Neuronal stem cell (in vitro differentiated cells): ENCODE measurements at places on chromosomes 4 and X.

- DNase-seq: no peak
Observed at GRCh38 chr4:118991686-118992085, 103.0 kb downstream of the SYNPO2 start.

GRCh38 chr4:82691431-82691830 is 107.2 kb downstream of the SCD5 start:
- no peak for DNase-seq

GRCh38 chr4:141058591-141059512 is 74.4 kb downstream of the RNF150 start:
- DNase-seq: no peak

- DNase-seq: no peak
Observed at GRCh38 chrX:11757397-11757718, 679 bp upstream of the MSL3 start.

- no peak for DNase-seq
Observed at GRCh38 chr4:141356963-141357335, 136.3 kb downstream of the ZNF330 start.

DNA sequence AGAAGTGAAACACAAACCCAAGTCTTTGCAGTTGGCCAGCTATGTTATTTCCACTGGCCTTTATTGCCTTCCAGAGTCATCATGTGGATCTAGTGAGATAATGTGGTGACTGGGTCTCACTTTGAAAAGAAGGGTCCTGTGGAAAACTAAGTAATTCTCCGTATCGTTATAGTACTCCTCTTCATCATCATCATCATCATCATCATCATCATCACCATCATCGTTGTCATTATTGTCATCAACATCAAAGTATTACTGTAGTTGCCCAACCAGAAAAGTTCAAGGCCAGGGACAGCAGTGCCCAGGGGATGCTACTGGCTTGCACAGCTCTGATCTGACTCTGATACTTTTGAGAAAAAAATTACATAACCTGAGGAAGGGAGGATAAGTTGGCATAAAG is 295.6 kb upstream of the F9 start:
- no peak for DNase-seq

- DNase-seq: no peak
Observed at GRCh38 chr4:86999136-86999643, 64.4 kb downstream of the AFF1 start.

DNA sequence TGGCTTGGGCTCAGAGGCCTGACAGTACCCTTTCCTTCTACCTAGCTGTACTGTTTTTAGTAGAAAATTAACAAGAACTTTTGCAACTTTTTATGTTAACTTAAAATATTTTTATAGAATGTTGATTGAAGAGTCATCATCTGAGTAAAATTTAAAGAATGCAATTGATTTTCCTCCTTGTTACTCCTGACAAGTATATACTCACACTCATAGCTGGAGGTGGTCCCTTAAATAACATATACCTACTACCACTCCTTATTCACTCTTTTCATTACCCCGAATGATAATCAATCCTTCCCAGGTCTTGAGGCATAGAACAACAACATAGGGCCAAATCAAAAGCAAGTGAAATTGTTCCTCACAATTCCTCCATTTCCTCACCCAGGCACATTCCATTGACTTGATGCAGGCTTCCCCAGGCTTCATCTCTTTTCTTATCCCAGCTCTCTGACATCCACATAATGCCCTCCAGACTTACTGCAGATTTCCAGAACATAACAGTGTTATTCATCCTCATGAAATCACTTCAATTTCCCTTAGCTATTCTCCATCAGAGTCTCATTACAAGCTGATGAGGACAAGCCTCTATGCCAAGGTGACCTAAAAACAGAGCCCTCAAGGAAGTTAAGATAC is 73.2 kb upstream of the ANXA10 start:
- DNase-seq: no peak

GRCh38 chrX:133549295-133549933 is 134.1 kb upstream of the GPC4 start:
- DNase-seq: no peak

GRCh38 chr4:153222707-153223426 is 18.6 kb downstream of the TRIM2 start:
- no peak for DNase-seq

DNA sequence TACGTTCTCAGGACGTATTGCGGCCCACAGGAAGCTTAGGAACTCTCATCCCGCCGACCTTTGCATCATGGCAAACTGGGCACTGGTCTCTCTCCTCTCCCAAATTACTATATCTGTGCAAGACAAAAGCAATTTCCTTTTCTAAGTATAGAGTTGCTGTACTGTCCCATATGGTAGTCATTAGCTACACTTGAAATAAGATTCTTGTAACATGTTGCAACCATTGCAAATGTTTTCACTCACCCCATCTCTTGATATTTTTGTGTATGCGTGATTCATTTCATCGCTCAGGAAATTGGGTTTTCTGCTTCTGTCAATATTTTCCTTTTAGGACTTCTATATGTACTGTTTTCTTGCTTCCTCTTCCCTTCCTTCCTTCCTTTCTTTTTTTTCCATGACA is 15.7 kb downstream of the ARMCX6 start:
- DNase-seq: no peak

- no peak for DNase-seq
Observed at GRCh38 chr4:55996646-55997045, 47.9 kb downstream of the CEP135 start.

DNA sequence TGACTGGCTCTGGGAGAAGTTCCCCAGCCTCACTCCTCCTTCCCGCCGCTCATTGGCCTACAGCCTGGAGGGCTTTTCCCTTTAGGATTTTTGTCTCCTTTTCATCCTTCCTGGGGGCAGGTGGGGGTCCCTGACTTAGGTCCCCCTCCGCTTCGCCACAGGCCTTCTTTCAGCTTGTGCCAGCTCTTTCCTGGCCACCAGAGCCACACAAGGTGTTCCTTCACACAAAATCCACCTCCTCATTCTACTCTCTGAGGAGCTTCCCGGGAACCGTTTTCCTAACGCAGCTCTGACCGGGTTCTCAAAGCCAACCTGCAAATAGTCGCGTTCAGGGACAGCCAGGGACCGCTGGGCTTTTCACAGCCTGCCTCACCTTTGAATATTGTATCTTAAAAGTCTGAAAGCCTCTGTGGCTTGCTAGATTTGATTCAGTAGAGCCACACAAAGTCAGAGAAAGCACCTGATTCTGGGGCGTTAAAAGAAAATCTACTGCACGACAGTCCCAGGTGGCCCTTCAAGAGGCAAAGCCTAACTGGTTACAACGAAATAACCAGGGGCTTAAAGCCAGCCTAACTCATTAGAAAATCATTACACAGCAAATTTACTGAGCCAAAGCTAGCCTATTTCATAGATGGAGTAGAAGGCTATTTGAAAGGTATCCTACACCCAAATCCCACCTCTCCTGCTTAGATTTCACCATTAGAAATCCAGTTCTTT is 731 bp upstream of the GPC3 start:
- no peak for DNase-seq

GRCh38 chr4:62199291-62199810 is 999.2 kb downstream of the ADGRL3 start:
- no peak for DNase-seq

DNA sequence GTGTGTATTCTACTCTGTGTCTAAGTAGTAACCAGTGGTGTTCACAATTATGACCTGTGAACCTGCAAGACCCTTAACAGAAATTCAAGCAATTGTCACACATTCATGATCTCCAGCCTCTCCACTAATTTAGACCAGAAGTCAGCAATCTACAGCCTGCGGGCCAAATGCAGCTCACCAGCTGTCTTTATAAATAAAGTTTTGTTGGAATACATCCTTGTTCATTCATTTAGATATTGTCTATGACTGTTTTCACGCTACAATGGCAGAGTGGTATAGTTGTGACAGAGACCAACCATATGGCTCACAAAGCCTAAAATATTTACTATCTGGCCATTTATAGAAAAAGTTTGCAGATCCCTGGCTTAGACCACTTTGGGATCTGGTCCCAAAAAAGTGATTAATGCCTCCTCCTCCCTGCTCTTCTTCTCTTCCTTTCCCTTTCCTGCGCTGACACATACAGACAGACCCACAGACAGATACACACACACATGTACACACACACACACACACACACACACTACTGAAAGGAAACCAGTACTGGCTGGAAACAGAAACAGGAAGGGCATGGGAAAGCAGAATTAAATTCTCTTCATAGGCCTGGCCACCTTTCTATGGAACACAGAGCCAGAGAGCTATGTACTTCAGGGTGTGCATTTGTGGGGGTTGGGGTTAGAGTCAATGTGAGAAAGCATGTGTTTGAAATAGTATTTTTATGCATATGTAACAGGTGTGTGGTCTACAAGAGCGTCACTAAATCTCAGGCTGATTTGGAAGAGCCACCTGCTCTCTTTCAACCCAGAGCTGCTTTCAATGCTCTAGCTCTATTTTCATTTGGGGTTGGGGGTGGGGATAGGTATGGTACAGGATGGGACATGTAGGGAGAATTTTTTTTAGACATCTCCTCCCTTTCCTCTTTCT is 49.7 kb upstream of the TMEM164 start:
- no peak for DNase-seq

- DNase-seq: no peak
Observed at GRCh38 chr4:110107866-110108265, 90.5 kb downstream of the ELOVL6 start.

DNA sequence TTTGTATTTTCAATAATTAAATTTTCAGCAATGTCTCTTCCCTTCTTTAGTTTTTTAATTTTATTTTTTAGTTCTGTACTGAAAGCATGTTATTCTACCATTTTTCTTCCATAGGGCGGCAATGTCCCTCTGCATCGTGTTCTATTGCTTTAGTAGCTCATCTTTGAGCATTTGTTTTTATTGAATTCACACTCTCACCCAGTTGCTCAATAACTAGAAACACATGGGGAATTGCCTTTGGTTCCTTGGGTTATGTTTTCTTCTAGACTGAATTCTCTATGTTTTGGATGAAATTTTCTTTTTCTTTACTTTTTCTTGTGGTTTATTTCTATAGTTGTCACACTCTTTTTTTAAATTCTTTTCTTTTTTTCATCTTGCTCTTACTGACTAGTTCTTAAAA is 233.8 kb upstream of the LDB2 start:
- DNase-seq: no peak

DNA sequence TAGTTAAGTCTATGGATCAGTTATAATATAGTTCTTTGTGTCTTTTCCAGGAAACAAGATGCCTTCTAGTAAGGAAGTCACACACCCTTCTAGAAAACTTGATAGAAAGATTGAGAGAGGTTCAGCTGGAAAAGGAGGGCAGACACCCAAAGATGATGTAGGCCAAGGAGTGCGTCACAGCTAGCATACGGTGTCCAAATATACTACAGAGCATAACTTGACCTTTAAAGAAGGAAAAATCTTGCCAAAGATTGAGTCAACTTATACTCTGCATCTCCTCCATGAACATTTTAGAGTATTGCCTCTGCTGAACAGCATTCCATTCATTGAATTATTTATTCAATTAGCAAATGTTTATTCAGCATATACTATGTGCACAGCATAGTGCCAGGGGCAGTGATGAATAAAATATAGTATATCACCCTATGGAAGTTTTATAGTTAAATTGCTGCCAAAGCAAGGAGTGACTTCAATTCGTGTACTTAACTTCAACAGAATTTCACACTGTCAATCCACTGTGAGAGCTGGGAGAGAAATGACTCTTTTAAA is 51.9 kb upstream of the SLC6A14 start:
- no peak for DNase-seq

GRCh38 chrX:154748712-154749339 is 2.1 kb downstream of the GAB3 start:
- peak; percentile 23 for DNase-seq

DNA sequence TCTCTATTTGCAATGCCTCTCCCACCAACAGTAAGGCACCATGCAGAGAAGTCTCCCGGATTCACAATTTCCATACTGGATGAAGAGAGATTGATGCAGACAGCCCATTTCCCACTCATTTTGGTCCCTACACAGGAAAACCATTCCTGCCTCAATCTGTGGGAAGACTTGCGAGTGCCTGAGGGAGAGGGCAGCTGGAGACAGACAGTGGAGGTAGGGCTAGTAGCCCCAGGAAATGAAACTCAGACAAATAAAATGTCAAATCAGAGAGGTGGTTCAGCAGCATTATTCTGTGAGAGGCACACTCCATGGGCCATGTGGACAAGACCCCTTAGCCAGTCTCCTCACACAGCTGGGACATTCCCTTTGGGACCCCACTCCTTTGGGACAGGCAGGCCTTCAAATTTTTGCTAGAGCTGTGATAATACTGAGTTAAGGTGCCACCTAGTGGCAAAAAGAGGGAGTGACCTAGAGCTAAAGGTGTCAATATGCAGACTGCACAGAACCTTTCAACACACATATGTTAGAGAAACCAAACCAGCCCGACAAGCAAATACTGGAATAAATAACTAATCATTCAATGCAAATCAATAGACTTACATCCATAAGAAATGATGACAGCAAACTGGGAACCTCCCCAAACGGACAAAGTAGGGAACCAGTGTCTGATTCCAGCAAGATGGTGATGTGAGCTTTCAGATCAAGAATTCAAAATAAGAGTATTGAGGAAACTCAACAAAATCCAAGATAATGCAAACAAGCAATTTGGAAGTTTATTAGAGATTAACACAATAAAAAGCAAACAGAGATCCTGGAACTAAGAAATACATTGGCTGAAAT is 1865.3 kb upstream of the AGA start:
- peak; percentile 33 for DNase-seq

GRCh38 chr4:84750260-84750959 is 167.5 kb downstream of the CDS1 start:
- peak; percentile 11 for DNase-seq

- no peak for DNase-seq
Observed at GRCh38 chrX:17559728-17560379, 177.4 kb upstream of the SCML1 start.

- no peak for DNase-seq
Observed at GRCh38 chr4:35793045-35793722, 451.1 kb downstream of the ARAP2 start.

GRCh38 chrX:136028383-136028984 is 43.2 kb downstream of the SLC9A6 start:
- peak; percentile 18 for DNase-seq

GRCh38 chr4:20829617-20830357 is 129.5 kb downstream of the PACRGL start:
- DNase-seq: no peak

DNA sequence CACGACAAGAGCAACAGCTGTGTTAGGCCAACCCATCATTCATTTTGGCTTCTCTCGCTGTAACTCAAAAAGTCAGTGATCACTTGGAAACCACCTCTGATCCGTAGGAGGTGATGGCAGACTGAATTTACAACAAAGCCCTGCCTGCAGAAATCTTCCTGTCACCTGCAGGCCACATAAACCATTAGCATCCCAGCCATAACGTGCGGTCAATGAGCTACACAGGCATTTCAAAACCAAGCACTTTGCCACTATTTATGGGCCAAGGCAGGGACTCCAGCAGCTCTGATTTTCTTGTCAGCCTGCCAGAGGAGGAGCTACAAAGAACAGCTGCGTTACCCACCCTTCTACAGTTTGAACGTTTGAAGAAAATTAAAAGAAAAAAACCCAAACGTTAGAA is 228.1 kb upstream of the PPARGC1A start:
- DNase-seq: no peak
